ENCODE measurements at places on chromosomes 16 and 17. TPM values are rescaled to one million over a fixed set of nuclear protein-coding genes. Genes with fewer than 3 reads are reported as not detected.

DNA sequence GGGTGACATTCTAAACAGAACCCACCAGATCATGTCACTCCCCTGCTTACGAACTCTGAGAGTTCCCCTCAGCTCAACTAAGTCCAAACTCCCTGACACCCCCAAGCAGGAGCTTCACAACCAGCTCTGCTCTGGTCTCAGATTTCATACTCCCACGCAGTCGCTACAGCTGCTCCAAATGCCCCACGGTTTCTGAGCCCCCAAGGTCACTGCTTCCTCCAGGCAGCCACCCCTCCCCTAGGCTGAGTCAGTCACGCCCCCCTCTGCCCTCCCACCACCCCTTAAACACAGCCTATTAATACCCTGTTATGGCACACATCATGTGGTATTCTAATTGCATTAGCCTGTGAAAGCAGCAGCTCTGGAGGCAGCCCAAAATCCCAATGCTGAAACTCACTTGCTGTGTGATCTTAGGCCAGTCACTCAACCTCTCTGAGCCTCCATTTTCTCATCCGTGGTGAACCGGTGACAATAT lies 51.5 kb downstream of the GSG1L start:
- peak; percentile 84 for DNase-seq

Gene CRISPLD2
- 7.6 TPM for polyA plus RNA-seq

GRCh38 chr16:20001856-20002707 lies 71.6 kb downstream of the GPR139 start:
- DNase-seq: no peak

- DNase-seq: no peak
Measured at GRCh38 chr16:66273053-66273452, 93.4 kb upstream of the CDH5 start.

- no peak for DNase-seq
Measured at GRCh38 chr17:15291674-15292361, 26.7 kb upstream of the PMP22 start.

DNA sequence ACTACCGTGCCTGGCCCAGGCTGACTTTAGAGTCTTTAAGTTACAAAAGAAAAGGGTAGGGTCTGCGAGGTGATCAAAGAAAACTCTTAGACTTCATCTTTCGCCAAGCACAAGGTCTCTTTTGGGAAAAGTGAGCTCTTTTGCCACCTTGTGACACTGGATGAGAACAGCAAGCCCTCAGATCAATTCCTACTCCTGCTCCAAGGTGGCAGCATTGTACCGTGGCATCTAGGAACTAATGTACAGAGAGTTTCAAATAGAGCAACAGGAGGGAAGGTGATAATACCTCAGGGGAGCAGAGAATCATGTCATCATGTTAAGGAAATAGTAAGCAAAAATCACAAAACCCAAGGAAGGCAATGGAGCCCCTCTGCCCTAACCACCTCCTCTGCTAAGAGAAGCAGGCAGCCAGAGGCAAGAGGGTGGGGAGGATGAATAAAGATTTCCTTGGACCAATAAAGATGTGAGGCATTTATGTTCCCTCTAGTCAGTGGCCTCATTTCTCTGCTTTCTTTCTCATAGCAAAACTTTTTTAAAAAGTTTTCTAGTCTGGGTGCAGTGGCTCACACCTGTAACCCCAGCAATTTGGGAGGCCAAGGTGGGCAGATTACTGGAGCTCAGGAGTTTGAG lies 2.1 kb upstream of the C17orf78 start:
- DNase-seq: peak; percentile 77

- no peak for DNase-seq
Measured at GRCh38 chr16:4918781-4919251, 18.1 kb downstream of the PPL start.

DNA sequence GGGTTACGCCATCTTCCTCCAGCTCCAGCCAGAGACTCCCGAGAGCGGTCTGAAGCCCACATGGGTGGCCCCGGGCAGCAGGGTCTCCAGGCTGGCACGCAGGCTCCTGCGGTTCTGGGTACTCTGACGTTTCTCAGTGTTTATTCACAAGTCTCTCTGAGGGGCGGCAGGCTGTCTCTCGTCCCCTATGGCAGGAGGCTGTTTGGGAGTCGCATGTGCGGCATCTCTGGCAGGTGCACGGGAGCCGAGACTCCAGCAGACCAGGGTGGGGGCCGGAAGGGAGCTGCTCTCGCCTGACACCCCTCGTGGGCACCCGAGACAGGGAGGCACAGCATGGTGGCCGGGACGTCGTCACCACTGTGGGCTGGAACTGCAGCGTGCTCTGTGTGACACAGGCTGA lies 48.1 kb downstream of the ZNF778 start:
- DNase-seq: no peak

Gene SETD1A
- polyA plus RNA-seq: 13.0 TPM

- DNase-seq: no peak
Measured at GRCh38 chr16:48373258-48374029, 11.8 kb downstream of the SIAH1 start.

GRCh38 chr17:14303343-14304221 lies 2.7 kb downstream of the HS3ST3B1 start:
- DNase-seq: no peak

Gene CDK5RAP3
- 117 TPM for polyA plus RNA-seq

Gene NOTUM
- polyA plus RNA-seq: 1.3 TPM

DNA sequence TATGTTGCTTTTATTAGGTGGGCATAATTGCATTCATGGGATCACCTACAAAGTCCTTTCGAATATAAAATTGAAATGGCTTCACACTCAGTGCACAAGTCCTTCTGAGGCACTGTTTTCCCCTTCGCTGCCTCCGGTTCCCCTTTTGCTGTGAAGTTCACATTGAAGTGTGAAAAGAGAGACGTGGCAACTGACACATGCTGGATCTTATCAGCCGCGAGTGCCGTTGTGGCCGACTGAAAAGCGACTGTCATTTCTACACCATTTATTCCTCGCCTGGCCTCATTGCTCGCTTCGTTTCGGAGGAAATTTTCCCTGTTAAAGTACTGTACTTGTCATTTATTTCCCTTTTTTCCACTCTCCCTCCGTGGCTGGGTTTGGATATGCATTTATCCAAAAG lies 423.5 kb downstream of the MAF start:
- DNase-seq: no peak

GRCh38 chr17:81245024-81245664 lies 6.0 kb downstream of the NDUFAF8 start:
- DNase-seq: no peak

Gene HS3ST2
- polyA plus RNA-seq: 0.22 TPM

Gene QPRT
- 144 TPM for polyA plus RNA-seq

- no peak for DNase-seq
Measured at GRCh38 chr16:85785927-85786326, 13.4 kb downstream of the EMC8 start.

Gene NPIPA8
- 104 TPM for polyA plus RNA-seq

Gene C1QTNF8
- not detected for polyA plus RNA-seq

- DNase-seq: no peak
Measured at GRCh38 chr16:6131526-6132050, 1034.0 kb upstream of the EEF2KMT start.

Gene ARL2BP
- polyA plus RNA-seq: 82.2 TPM

Gene KRTAP9-6
- 0.11 TPM for polyA plus RNA-seq

GRCh38 chr16:29804020-29804419 lies 2.3 kb upstream of the MAZ start:
- no peak for DNase-seq

Gene TUBG1
- polyA plus RNA-seq: 53.5 TPM

- DNase-seq: no peak
Measured at GRCh38 chr17:78910497-78911284, 7.7 kb upstream of the CEP295NL start.

Gene FA2H
- polyA plus RNA-seq: 2.6 TPM

- no peak for DNase-seq
Measured at GRCh38 chr16:89619840-89620239, 6.4 kb downstream of the DPEP1 start.

DNA sequence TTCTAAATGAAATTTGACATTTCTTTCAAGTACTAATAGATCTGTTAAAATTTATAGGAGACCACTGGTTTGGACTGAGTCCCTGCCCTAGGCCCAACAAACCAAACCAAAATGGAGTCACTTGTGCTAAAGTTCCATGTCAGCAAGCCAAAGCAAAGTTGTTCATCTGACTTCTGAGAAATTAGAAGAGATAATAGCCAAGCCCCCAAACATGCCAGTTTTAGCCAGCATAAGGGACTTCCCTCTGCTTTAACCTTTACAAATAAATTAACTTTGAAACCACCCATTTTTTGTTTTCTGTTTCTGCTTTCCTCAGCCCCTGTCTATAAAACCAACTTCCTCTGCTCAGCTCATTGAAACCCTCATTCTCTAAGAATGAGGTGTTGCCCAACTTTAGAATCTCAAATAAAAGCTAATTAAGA lies 18.9 kb downstream of the CDR2 start:
- DNase-seq: no peak

Gene TBC1D3I
- not detected for polyA plus RNA-seq

Gene CES1
- polyA plus RNA-seq: 2.1 TPM

- DNase-seq: no peak
Measured at GRCh38 chr16:56298116-56298515, 106.8 kb downstream of the GNAO1 start.

DNA sequence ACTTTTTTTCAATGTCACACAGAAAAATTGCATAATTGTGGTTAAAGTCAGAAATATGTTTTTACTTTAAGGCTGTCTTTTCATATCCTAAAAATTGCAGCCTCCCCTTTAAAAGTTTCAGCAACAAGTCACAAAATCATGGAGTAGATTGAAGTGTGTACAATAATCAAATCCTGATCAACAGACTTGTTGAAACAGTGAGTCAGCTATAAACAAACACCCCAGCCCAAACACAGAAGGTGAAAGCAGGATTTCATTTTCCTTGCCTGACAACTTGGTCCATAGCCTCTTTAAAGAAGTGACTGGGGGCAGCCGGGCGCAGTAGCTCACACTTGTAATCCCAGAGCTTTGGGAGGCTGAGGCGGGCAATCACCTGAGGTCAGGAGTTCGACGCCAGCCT lies 59.9 kb downstream of the WNT3 start:
- DNase-seq: no peak

Gene NACA2
- 3.4 TPM for polyA plus RNA-seq

GRCh38 chr17:76736349-76737081 lies 616 bp downstream of the SRSF2 start:
- no peak for DNase-seq

Gene ASPA
- polyA plus RNA-seq: 23.1 TPM

DNA sequence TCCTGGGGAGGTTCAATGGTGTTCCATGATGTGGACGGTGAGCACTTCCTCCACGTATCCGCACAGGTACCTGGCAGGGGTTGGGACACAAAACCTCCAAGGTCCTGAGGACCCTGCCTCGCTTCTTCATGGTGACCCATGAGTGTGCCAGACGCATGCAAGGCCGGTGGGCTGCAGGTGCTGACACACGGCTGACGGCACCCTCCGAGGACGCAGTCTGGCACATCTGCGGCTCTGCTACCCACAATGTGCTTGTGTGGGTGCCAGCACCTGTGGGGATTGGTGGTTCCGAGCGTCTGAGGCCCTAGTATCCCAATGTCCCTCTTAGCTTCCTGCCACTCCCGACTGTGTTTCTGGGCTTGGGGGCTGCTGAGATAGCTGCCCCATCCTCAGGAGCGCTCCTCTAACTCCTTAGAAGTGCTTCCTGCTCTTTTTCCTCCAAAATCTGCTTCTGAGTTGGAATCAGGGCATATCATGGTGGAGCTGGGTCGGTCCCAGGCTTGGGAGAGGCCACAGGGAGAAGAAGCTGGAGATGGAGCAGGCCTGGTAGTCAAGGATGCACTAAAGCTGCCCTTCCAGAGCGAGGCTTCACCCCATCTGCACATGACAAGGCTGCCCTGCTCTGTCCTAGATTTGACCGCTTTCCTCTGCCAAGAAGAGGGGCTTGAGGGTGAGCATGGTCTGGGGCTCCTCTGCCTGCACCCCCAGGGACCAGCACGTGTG lies 1.6 kb downstream of the CYGB start:
- no peak for DNase-seq

DNA sequence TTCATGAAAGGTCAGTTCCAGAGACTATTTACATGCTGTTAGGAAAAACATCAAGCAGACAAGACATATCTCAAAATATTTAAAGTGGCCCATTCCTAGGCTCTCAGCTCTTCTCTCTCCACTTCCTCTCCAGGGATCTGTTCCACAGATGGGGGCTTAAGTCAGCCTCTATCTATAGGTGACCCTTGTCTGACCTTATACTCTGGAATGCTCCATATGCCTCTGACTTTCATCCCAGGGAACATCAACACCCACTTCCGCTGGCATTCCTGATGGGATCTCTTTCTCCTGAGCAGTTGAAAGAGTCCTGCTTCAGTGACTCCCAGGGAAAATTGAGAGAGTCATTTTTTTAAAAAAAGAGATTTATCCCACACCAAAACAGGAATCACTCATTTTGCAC lies 11.5 kb upstream of the WIPI1 start:
- no peak for DNase-seq

Measured in right renal cortex interstitium (tissue), 3 donors.